Hippocampal formation (tissue), 2 donors: ENCODE measurements at places on chromosomes 16 and 17.

- no peak for DNase-seq
Measured at GRCh38 chr16:50367777-50368409, 895 bp downstream of the BRD7 start.

DNA sequence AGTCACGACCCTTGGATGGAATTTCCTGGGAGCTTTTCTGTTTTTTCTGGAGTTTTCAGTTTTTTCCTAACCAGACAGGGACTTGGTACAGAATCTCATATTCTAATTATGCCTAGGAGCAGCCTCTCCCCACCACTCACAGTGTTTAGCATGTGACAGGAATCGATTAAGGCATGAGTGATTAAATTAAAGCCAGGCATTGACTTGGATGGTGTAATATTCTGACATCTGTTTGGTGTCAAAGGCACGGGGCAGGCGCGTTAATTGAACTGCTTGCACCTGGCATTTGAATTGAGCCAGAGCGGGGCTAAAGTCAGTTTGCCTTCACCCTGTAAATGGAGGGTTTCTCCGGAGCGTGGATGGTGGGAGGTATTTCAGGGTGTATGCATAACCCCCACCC lies 11.9 kb downstream of the MAPT start:
- no peak for DNase-seq

DNA sequence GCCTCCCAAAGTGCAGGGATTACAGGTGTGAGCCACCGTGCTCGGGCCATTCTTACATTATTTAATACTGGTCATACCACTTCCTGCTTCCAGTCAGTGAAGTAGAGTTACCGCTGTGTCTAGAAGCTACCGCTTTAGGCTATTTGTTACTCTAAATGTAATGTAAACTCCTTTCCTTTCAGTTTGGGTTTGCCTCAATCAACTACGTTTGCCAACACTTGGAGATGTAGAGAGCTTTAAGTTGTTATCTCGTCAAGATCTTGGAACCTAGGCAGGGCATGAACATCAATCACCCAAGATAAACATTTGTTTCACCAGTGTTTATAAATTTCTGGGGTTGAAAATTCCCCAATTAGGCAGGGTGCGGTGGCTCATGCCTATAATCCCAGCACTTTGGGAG lies 275.9 kb downstream of the STX8 start:
- DNase-seq, result no peak

GRCh38 chr16:9340526-9341256 lies 249.2 kb downstream of the HAPSTR1 start:
- peak; percentile 36 for DNase-seq

- no peak for DNase-seq
Measured at GRCh38 chr17:9767432-9767991, 23.9 kb downstream of the DHRS7C start.

DNA sequence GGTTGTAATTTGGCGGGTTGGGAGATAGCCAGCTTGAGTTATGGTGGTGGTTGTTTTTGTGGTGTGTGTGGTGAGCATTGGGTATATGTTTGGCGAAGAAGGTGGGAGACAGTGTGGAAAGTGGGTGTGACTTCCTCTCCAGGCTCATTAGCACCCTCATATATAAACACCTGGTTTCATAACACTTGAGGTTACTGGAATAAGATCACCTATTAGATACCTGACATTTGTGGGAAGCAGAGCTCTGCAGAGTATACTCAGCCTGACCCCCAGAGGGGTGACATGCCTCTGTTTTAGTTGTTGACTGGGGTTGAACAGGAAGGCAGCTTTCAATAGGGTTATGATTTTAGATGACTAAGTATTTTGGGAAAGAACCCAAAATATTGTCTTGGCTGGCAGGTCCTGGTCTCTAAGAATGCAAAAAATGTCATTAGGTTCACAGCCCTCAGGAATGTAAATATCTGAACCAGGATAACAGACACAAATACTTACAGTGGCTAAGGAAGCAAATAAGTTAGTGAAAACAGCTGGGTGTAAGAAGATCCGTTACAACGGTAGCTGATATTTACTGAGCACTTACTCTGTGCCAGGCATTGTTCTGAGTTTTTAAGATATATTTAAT lies 18.3 kb upstream of the EFCAB13 start:
- no peak for DNase-seq

- no peak for DNase-seq
Measured at GRCh38 chr17:151004-151403, 13.6 kb downstream of the SCGB1C2 start.

DNA sequence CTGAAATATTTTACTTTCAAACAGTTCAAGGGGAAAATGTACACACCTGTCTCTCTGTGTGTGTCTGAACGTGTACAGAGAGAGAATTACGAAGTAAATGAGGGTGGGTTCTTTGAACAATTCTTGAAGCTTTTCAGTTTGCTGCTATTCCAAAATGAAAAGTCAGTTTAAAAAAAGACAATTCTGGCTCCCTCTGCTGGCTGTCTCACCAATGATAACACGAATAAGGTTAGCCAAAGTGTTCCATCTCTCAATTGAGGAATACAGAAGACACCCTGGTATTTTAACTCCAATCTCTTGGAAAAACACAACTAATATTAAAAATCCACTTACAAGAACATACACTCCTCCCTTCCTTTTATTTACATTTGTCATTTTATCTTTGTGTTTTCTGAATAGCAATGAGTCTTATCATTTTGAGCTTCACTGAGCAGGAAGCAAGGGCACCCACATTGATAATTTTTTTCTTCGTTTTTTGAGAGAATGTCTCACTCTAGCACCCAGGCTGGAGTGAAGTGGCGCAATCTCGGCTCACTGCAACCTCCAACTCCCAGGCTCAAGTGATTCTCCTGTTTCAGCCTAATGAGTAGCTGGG lies 20.5 kb downstream of the EFTUD2 start:
- DNase-seq, result peak; percentile 31

DNA sequence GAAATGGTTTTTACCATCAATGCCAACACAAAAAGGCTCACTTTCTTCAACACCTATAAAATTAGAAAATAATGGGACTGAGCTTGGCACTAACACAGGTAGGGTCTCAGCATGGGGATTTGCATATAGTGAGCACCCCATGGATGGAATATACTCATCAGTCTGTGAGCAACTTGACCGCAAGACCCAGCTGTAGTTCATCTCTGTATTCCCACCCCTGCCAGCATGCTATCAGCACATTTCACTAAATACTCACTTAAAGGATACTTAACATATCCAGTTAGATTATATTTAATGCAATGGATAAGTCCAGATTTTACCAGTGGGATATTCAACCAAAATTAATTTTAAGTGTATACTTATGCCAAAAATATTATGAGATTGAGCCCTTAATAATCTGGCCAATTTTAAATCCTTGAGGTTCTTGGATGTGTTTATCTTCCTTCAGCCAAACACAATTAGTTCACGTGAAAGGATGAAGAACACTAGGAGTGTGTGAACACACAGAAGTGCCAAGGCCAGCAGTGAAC lies 66.7 kb downstream of the C16orf95 start:
- no peak for DNase-seq

- no peak for DNase-seq
Measured at GRCh38 chr16:29951625-29952365, 10.1 kb upstream of the TMEM219 start.

DNA sequence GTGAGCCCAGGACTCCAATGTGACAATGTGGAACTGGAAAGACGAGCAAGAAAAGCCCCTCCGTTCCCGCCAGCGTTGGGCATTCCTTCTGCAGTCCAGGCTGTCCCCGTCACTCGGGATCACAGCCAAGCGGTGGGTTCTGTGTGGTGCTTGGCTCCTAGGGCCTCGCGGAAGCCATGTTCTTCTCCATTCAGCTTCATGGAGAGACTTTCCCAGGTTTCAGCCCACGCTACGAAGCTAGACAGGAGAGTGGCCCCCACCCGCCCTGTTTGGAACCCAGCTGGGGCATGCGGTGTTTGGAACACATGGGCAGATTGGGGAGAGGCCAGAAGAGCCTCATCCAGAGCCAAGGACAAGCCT lies 5.8 kb downstream of the LMF1 start:
- DNase-seq, result no peak

- no peak for DNase-seq
Measured at GRCh38 chr17:75240394-75241142, 20.8 kb downstream of the GGA3 start.

GRCh38 chr17:57557416-57557815 lies 187.7 kb downstream of the CCDC182 start:
- DNase-seq, result no peak

- DNase-seq, result no peak
Measured at GRCh38 chr17:75625813-75626486, 7.3 kb upstream of the SMIM5 start.

- no peak for DNase-seq
Measured at GRCh38 chr16:6483469-6484033, 849.1 kb upstream of the RBFOX1 start.

DNA sequence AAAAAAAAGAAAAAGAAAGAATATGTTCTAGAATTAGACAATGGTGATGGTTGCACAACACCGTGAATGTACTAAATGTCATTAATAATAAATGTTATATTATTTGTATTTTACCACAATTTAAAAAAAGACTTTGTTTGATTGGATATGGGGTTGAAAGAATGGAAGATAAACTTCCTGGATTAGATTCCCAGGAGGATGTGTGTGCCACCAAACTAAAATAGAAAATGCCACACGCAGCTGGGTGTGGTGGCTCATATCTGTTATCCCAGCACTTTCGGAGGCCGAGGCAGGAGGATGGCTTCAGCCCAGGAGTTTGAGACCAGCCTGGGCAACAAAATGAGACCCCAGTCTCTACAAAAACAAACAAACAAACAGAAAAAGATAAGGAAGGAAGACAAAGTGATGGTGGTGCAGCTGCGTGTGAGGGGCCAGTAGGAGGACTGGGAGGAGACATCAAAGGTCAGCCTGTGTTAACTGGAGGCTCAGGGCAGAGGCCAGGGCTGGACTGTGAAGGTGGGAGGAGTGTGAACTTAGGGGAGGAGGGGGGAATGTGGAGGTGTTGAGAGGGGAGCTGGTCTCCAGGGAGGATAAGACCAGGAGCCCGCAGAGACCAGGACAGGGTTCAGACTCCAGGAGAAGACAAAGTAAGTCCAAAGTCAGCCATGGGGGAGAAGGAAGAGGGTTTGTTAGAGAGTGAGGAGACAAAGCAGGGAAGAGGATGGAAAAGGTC lies 4.1 kb downstream of the PECAM1 start:
- DNase-seq, result no peak

GRCh38 chr17:41278176-41278955 lies 2.9 kb downstream of the KRTAP9-7 start:
- DNase-seq, result no peak

DNA sequence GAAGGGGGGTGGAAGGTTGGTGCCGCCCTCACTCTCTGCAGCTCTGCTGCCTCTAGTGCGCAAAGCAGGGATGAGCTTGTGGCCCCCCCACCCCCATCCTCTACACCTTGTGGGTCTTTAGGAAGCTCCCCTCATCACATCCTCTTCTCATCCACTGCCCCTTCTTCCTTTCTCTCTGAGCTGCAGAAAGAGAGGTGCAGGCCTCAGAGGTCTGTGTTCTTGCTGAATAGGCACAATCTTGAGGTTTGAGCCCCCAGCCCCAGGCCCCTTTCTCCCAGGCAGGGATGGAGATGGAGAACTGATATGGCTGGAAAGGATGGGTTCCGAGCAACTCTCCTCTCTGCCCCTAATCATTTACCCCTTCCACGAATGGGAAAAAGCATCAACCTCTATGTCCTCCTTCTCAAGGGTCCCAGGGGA lies 2.6 kb downstream of the CACNA1G start:
- no peak for DNase-seq

- peak; percentile 92 for DNase-seq
Measured at GRCh38 chr16:67470359-67470758, 10.6 kb downstream of the ATP6V0D1 start.

DNA sequence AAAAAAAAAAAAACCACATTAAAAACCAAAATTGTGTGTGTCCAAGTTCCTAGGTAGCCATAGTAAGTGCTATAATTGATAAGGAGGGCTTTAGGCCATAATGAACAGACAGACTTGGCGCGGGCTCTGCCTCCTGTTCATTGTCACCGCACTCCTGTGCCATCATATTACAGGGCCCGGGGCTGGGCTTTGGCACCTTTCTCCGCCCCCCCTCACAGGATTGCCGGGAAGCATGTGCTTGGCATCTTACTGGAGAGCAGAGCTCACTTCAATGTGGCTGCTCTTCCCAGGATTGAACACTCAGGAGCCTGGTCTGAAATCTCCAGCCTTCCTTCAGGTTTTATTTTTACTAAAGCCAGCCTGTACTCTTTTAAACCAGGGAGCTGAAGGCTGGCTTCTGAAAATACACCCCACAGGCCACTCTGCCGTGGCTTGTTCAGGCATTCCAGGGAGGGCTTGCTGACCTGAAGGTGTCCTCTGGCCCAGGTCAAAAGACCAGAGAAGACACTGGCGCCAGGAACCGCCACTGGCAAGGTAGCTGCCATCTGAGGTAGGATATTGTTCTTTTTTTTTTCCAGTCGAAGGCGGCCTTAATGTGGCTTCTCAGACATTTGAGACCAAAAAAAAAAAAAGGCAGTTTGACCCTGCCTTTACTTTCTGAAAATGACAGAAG lies 39.3 kb downstream of the DHRS7B start:
- no peak for DNase-seq

GRCh38 chr17:78661093-78661770 lies 84.0 kb upstream of the DNAH17 start:
- no peak for DNase-seq

DNA sequence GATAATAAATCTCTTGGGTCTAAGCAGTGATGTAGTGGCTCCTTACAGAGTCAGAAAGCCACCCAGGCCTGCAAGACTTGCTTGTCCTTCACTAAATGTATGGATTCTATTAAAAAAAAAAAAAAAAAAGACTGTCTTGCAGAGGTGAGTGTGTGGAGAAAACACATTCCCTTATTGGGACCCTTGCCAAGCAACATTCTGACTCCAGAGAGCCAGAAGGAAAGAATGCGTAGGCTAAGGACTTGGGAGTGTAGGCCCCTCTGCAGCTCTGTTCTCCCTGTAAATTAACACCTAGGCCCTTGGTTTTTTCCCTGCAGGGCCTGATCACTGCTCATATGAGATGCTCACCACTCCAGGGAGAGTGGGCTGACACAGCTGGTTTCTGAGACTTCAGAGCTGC lies 17.8 kb downstream of the SCPEP1 start:
- no peak for DNase-seq

- DNase-seq, result no peak
Measured at GRCh38 chr16:58160855-58161254, 31.7 kb upstream of the CFAP20 start.

DNA sequence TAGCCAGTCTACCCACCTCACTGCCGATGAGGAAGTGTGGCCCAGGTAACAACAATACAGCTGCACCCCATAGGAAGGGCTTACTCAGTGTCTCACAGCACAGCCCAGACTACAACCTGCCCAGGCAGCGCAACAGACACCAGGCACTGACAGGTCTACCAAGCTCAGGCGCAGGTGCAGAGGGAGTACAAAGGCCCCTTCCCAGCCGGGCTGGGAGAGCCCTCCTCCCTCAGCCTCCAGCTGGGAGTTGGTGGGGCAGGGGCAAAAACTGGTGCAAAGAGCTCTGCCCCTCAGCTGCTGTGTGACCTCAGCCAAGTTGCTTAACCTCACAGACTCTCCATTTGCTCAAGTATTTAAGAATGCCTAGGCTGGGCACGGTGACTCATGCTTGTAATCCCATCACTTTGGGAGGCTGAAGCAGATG lies 112.6 kb upstream of the LHX1 start:
- no peak for DNase-seq

- no peak for DNase-seq
Measured at GRCh38 chr17:75490173-75490743, 25.1 kb downstream of the CASKIN2 start.
